ENCODE measurements at places on chromosomes 7 and 10.

GRCh38 chr10:88383276-88383675 lies 199.8 kb downstream of the RNLS start:
- no peak for DNase-seq

DNA sequence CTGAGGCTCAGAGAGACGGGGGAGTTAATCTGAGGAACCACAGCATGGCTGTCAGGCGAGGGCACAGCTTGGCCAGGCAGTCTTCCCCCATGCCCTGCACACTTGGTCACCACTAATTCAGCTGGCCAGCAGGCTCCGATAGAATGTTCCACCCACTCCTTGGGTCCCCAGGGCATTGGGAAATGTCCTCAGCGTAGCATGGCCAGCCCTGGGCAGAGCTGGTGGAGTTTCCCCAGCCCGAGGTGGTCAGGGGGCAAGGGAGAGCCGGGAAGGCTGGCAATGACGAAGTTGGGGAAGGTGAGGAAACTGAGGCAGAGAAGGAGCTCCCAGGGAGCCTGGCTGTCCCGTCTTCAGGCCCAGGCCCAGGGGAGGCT lies 12.1 kb upstream of the GRIFIN start:
- no peak for DNase-seq

- no peak for DNase-seq
Observed at GRCh38 chr7:16616542-16616941, 29.0 kb downstream of the ANKMY2 start.

DNA sequence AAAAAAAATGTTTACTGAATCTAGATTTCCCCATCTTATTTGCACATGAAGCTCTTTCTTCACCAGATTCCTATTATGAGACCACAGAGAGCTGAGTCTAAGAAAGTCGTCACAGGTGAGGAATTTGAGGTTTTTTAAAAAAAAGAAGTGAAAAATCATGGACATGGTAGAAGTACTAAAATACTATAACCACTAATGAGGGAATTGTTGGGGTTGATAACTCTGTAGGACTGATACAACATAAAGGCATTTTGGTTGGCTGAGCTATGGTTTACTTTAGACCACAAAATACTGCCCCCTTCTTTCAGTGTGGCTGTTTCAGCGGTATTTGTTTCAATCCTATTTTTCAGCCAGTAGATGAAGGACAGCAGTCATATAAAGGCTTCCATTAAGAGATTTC lies 1111.3 kb downstream of the TYW1 start:
- DNase-seq, result no peak

- no peak for DNase-seq
Observed at GRCh38 chr7:98984126-98984525, 105.8 kb downstream of the TRRAP start.

- DNase-seq, result no peak
Observed at GRCh38 chr10:96440361-96441292, 73.1 kb downstream of the TLL2 start.

GRCh38 chr7:77536413-77537135 lies 521 bp upstream of the PTPN12 start:
- peak; percentile 98 for DNase-seq

- DNase-seq, result no peak
Observed at GRCh38 chr7:35727571-35727970, 32.6 kb upstream of the HERPUD2 start.

GRCh38 chr10:129861776-129862531 lies 102.1 kb downstream of the EBF3 start:
- DNase-seq, result no peak

- DNase-seq, result no peak
Observed at GRCh38 chr10:5813091-5813340, 218 bp downstream of the GDI2 start.

DNA sequence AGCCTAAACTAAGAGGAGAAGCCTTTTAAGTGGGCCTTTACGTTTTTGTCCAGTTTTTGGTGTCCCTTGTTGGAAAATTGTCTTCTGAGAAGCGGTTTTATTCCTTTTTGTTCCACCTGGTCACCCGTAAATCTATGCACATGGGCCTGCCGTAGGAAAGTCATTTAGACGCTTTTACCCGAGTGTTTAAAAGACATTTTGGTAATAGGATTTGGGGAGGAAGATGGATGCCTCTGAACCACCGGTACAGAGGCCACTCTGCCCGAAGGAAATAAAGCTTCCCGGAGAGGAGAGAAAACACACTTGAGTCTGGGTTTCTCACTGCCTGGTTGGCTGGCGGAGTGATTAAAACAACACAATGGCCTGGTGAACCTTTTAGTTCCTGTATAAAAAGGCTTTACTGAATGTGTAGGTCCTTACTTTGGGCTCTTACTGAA lies 760 bp downstream of the THNSL1 start:
- no peak for DNase-seq

GRCh38 chr10:11505639-11506038 lies 105.8 kb downstream of the USP6NL start:
- peak; percentile 39 for DNase-seq

GRCh38 chr7:26153241-26153822 lies 1.3 kb downstream of the NFE2L3 start:
- no peak for DNase-seq

- no peak for DNase-seq
Observed at GRCh38 chr7:40506158-40506557, 371.4 kb downstream of the SUGCT start.

GRCh38 chr10:21732067-21732772 lies 198.2 kb downstream of the MLLT10 start:
- peak; percentile 74 for DNase-seq

- no peak for DNase-seq
Observed at GRCh38 chr7:142445019-142445686, 187.3 kb upstream of the PRSS58 start.

GRCh38 chr10:48740988-48741387 lies 56.3 kb downstream of the WDFY4 start:
- no peak for DNase-seq

- DNase-seq, result no peak
Observed at GRCh38 chr10:126128581-126128980, 232.2 kb downstream of the FANK1 start.

DNA sequence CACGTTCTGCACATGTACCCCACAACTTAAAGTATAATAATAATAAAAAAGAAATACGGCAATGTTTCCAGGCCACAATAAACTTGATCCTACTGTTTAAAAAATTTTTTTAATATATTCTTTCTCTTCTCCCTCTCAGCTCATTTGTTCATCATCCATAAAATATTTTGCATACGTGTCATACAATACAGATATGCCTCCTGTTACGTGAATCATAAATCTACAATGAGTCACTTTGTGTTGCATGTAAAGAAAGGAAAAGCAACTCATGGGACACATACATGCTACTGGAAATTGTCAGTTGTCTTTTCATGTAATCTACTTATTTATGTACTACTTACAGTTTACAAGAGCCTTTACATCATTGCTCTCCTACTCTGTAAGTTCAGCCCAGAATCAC lies 1.1 kb upstream of the TECTB start:
- DNase-seq, result no peak

GRCh38 chr7:68682910-68683309 lies 915.4 kb upstream of the AUTS2 start:
- DNase-seq, result no peak

GRCh38 chr10:124243702-124244121 lies 150.3 kb upstream of the CHST15 start:
- no peak for DNase-seq

DNA sequence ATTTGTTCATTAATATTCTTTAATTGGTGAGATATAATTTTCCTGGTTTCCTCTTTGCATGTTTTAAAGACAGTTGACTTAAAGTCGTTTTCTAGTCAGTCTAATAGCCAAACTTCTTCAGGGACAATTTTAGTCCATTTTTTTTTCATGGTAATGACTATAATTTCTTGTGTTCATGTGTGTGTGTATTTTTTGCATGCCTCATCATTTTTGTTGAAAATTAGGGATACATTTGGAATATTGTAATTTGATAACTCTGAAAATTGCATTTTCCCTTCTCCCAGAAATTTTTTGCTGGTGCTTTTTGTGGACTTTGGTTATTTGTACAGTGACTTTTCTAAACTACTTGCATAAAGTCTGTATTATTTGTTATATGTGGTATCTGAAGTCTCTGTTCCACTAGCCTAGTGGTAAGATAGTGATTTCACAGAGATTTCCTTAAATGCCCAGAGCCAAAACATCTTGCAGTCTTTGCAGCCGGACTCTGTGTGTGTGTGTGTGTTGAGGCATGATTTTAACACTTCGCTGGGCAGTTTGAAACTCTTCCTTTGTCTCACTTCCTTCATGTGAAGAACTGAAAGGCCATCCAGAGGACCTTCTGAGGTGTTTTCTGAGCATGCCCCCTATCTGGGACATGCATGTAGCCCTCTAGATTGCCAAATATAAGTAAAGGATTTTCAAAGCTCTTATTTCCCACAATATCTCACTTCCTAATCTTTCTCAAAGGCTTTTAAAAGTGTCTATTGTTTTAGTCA lies 40.9 kb upstream of the ZNF365 start:
- no peak for DNase-seq

DNA sequence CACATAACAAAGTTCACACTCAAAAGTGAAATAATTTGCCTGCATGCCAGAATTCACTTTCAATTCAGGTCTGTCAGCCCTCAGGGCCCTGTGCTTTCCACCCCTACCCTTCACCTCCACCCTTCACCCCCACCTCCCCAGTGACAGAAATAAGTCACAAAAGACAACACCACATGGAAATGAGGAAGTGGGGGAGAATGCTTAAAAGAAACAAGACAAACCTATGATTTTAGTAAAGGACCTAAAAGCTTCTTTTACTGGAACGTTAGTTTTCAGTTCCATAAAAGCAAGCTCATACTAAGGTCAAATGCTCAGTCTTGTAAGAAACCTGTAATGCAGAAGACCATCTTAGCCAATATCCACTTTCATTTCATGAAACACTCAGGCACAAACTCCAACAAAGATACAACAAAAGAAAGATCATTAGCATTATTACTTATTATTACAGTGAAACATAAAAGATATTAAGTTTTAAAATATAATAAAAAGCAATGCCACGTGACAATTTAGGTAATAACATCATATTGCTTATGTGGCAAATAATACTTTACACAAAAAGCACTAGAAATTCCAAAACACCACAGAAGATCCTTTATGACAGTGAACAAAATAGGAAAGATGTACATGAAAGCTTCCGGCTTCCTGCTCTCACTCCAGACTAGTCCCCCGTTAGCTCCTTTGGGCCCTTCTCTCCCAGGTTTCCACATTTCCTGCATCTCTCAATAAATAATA lies 112.1 kb downstream of the LMBR1 start:
- DNase-seq, result no peak

- DNase-seq, result no peak
Observed at GRCh38 chr10:87705339-87705738, 45.7 kb downstream of the PAPSS2 start.

DNA sequence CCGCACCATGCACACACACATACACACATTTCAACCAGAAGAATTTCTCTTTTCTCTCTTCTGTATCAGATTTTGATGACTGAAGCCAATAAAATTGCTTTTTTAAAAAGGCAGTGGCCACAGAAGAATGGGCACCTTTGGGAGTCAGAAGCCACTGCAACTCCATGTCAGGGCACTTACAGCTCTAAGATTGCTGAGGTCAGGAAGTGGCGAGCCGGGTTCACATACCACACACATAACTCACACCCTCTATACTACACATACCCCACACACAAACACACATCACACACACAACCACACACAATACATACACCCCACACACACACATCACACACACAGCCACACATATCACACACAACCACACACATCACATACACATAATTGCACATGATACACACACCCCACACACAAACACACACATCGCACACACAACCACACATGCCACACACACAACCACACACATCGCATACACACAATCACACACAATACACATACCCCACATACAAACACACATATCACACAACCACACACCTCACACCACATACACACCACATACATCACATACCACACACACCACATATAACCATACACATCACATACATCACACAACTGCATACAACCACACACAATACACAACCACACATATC lies 31.2 kb downstream of the GPRIN2 start:
- DNase-seq, result no peak

- DNase-seq, result no peak
Observed at GRCh38 chr10:132265890-132266496, 41.8 kb downstream of the STK32C start.

DNA sequence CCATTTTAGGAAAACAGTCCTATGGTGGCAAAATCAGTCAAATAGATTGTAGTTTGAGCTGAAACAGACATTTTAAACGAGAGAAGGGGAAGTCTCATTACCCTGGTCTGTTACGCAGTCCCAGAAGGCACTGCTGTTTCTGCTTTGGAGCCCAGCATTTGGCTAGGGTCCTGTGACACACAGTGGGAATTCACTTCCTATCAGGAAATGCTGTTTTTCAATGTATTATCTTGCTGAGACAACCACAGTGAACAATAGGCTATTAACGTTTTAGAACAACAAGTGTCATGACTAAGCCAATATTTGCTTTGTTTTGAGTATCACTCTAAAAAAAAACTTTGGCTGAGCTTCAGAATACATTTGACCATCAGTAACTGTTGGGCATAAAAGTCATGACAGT lies 74.1 kb downstream of the ADD3 start:
- DNase-seq, result peak; percentile 83

DNA sequence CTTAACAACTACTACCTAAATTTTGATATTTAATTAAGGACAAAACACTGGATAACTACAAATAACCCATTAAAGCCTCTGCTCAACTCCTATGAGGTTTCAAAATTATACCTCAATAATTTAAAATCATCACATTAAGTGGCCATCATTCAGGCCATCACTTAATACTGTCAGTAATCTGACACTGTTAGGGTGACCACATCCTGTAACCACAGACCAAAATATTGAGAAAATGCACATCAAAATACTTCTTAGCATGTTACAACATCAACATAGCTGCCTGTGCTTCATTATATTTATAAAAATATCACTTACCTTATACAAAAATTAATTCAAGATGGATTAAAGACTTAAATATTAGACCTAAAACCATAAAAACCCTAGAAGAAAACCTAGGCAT lies 23.3 kb downstream of the SEM1 start:
- no peak for DNase-seq

GRCh38 chr7:114048386-114049235 lies 129.8 kb upstream of the PPP1R3A start:
- DNase-seq, result no peak

GRCh38 chr7:2710901-2711551 lies 23.0 kb downstream of the AMZ1 start:
- no peak for DNase-seq
